ENCODE measurements at places on chromosomes 6 and 20.

GRCh38 chr6:115712291-115712961 is 348.3 kb downstream of the FRK start:
- no peak for DNase-seq

- DNase-seq: no peak
These were observed 1269.3 kb downstream of the GRIK2 start for GRCh38 chr6:102662851-102663250.

DNA sequence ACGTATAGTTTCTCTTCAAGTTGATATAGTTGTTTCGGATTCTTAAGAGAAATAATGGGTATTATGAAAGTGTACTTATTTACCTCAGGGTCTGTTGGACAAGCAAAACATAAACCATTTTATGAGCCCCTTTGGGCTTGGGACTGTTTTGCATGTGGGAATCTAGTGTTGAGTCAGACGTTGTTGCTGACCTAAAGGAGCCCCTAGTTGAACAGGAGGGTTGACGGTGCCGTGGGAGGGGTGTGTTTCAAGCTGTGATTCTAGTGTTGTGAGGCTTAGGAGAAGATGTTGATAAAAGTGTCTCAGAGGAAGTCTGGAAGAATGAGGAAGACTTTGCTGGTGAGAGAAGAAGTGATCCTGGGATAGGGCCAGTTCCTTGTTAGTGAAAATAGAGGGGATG is 140.0 kb downstream of the ARID1B start:
- DNase-seq: no peak

GRCh38 chr20:51763965-51764602 is 4.1 kb downstream of the ATP9A start:
- no peak for DNase-seq

- no peak for DNase-seq
These were observed 124.2 kb downstream of the FHL5 start for GRCh38 chr6:96687121-96687520.

GRCh38 chr6:3208098-3208774 is 19.2 kb downstream of the TUBB2B start:
- no peak for DNase-seq

- DNase-seq: no peak
These were observed 16.1 kb downstream of the FGD2 start for GRCh38 chr6:37021356-37022129.

GRCh38 chr6:111357705-111358104 is 125.3 kb downstream of the REV3L start:
- no peak for DNase-seq

DNA sequence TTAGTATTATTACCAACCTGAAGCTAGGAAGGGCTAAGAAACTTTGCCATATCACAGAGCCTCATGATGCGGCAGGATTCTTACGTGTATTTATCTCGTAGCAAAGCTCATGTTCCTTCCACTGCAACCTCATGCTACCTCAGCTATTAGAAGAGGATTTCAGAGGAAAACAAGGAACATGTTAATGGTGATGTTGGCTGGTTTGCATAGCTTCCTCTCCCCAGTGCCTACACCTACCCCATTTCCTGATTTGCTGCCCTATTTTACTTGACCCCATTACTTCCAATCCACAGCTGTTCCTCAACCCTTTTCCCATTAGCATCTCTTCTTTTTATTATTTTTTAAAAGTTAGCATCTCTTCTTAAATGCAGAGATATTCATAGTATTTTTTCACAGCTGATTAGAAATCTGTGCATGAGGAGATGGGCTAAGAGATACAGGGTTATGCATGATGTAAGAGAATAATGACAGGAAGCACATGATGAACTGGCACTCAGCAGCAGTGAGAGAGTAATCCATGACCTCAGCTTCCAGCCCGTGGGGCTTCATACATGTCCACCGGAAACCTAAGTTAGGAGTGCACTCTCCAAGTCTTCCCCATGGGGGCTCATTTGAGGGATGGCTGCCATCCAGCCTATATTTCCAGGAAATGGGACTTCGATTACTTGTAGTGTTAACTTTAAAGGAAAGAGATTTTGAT is 106.1 kb upstream of the ASF1A start:
- no peak for DNase-seq

- DNase-seq: no peak
These were observed 152.4 kb upstream of the MAN1A1 start for GRCh38 chr6:119501798-119502483.

- DNase-seq: no peak
These were observed 476.9 kb downstream of the KHDRBS2 start for GRCh38 chr6:61809004-61809595.

DNA sequence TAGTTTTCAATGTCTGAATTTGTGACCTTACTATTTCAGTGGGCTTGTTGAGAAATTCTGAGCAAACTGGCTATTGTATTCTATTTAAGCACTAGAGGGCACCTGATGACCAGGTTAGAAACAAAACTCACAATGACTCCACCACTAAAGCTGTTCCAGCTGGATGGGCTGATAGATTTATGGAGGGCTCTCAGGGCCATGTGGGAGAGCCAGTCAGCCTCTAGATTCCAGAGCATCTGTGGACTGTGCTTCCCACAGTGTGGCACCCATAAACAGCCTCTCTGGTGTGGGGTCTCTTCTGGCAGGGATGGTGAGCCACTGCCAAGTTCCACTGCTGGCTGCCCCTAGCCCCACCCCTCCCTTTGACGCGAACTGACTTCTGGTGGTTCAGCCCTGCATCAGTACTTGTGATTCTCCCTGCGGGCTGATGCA is 29.2 kb downstream of the C6orf58 start:
- no peak for DNase-seq

DNA sequence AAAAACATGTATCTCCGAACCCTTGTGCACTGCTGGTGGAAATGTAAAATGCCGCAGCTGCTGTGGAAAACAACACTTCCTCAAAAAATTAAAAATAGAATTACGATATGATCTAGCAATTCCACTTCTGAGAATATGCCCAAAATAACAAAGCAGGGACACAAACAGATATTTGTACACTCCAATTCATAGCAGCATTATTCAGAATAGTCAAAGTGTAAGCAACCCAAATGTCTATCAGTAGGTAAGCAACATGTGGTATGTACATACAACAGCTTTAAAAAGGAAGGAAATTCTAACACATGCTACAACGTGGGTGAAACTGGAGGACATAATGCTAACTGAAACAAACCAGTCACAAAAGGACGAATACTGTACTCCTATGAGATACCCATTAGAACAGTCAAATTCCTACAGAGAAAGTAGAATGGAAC is 5.7 kb upstream of the RAB5IF start:
- DNase-seq: no peak

DNA sequence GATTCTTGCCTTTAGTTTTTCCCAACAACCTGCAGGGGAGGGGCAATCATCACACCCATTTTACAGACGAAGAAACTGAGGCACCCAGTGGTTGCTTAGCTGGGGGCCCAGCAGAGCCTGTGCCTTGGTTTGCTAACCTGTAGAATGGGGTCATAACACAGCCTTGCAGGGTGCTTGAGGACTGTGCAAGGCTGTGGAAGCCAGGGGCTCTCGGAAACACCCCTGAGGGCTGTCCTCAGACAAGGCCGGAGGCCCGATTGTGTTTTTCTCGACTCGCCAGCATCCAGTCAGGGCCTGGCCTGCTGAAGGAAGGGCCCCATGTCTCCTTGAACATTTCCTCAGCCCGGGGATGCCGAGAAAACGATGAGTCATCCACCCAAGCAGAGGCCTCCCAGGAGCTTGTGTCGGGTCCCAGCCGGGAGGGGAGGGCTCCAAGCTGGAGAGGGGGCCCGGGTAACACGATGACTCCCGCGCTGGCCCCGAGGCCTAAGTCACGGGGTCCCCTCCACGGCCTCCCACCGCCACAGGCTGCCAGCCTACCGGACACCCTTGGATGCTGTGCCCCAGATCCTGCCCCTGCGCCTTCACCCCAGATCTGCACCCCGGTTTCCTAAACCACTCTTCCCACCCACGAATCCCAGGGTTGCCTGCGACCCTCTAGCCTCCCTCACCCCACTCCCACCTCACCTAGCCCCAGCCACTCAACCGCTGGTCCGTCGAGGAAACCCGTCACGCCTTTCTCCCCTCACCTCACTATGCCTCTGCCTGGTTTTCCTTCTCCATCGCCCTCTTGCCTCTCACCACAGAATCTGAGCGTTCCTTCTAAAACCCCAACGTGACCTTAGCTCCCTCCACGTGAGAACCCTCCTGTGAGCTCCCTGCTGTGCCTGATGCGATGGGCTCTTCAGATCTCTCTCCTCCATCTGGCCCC is 10.6 kb downstream of the NOL4L start:
- DNase-seq: no peak

GRCh38 chr6:107479089-107479690 is 10.7 kb upstream of the SOBP start:
- no peak for DNase-seq

DNA sequence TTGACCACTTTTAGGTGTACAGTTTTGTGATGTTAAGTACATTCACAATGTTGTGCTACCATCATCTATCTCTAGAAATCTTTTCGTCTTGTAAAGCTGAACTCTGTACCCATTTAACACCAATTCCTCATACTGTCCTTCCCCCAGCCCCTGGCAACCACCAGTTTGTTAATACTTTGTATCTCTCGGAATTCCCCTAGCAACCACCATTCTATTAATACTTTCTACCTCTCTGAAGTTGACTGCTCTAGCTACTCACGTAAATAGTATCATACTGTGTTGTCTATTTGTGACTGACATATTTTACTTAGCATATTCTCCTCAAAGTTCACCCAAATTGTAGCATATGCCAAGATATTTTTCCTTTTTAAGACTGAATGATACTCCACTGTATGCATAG is 82.3 kb upstream of the CLDN20 start:
- no peak for DNase-seq

DNA sequence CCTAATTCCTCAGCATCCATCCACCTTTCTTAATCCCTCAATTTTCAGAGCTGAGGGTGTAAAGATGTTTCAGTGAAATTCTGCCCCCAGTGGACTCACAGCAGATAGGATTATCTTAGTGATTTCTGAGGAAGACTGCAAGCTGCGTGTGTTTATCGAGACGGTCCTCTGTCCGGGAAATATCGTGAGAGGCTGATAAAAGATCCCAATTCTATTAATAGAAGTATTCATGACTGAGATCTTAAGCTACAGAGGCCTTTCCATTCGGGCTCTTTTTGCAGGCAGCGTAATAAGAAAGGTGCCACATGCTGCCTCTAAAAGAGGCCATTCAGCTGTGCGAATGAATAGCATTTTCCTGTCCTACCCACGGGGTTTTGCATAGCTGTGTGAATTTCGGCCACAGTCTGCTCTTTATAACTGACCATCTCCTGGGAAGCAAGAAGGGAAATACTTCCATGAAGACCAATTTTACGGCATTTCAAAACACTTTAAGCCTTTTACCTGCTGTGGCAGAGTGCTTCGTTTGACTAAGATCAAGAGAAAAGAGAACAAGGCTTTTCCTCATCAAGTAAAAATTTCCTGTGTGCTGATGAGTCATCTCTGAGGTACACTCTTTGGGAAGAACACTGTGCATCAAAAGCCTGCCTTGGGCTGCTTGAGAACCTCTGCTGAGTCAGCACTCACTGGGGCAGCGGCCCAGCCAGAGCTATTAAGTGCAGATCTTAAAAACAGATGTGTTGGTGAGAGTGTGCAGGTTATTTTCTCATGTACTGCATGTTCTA is 208.8 kb downstream of the ARHGAP18 start:
- DNase-seq: no peak

GRCh38 chr20:15742087-15742486 is 831.2 kb downstream of the KIF16B start:
- DNase-seq: no peak

DNA sequence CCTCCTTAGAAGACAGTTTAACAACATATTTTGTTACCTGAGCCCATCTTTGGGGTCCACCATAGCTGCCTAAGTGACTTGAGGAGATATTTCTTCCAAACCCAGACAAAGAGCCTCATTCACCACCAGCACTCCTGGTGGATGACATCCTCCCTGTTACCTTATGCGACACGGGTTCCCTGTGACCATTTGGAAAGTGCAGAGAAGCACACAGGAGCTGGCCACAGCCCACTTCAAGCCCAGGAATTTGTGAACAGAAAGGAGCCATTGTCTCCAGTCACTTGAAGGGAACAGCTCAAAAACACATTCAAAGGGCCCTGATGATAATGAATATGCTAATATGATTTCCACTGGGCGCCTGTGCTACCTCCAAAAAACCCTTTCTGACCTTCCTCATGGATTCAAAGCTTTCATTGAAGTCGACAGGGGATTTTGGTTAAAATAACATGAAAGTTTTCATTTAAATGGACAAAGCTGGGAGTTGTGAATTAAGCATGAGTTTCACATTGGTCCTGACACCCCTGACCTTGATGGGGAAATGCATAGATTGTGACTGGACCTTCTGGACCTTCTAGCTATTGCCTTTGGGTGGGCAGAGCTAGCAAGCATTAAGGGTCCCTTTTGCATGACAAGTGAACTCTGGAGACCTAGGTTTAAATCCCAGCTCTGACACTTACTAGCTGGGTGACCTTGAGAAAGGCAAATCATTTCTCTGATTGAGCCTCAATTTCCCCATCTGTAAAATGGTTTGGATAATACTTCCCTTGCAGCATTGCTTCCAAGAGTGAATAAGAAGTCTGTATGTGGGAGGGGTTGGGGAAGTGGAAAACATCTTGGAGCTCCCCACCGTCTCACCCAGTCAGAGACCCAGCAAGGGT is 83.3 kb upstream of the SIRPA start:
- no peak for DNase-seq

DNA sequence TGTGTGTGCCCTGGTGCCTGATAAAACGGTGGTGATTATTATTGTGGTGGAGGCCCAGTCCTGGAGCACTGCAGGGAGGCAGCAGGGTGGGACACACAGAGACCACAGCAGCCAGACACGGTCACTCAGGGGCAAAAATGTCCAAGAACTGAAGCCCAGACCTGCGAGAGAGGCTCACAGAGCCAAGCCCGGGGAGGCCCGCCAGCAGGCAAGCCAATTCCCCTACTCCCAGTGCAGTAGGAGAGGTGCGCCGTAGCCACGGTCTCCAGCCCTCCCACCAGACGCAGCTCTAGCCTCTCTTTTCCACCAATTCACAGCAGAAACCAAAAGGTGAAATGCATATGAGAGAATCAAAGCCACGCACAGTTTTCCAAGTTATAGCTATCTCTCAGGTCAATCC is 179.4 kb upstream of the TAB2 start:
- DNase-seq: no peak

- DNase-seq: peak; percentile 56
These were observed 216.9 kb downstream of the GMDS start for GRCh38 chr6:2028457-2029038.

DNA sequence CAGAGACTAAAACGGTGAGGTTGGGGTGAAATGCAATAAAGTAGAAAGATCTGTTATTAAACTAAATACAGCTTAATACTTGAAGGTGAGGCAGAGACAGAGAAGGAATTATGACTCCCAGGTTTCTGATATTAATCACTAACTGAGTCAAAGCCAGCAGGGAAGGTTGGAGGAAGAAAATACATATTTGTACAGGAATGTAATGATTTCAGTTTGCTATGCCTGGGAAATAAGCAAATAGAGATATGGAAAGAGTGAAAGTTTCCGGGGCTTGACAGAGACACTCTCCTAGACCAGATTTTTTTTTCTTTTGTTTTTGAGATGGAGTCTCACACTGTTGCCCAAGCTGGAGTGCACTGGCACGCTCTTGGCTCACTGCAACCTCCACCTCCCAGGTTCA is 76.8 kb downstream of the PTPRK start:
- no peak for DNase-seq

- no peak for DNase-seq
These were observed 79.9 kb upstream of the CCDC167 start for GRCh38 chr6:37579444-37580067.
